ENCODE measurements at places on chromosomes 4 and X. TPM values are rescaled to one million over a fixed set of nuclear protein-coding genes. Genes with fewer than 3 reads are reported as not detected.

The UCP1 gene
- total RNA-seq: 19.5 TPM

The FOXP3 gene
- total RNA-seq: 0.26 TPM

The RBPJ gene
- 47.9 TPM for total RNA-seq

The PDGFC gene
- 22.0 TPM for total RNA-seq

The ATP1B4 gene
- not detected for total RNA-seq

The PPM1K gene
- 9.7 TPM for total RNA-seq

The H2BW2 gene
- not detected for total RNA-seq

The SHROOM2 gene
- total RNA-seq: 22.3 TPM

The BCLAF3 gene
- 9.6 TPM for total RNA-seq

The PAGE5 gene
- total RNA-seq: not detected

The TLR7 gene
- total RNA-seq: not detected

The SMIM10 gene
- total RNA-seq: 0.51 TPM

The ZCCHC12 gene
- total RNA-seq: 0.44 TPM

The CLIC2 gene
- total RNA-seq: not detected

The SPANXD gene
- total RNA-seq: not detected

The PNMA5 gene
- total RNA-seq: not detected

The PNMA3 gene
- total RNA-seq: 1.4 TPM

The FGF5 gene
- total RNA-seq: not detected

The RASL11B gene
- total RNA-seq: 0.64 TPM
